Central memory CD4-positive, alpha-beta T cell (primary cell): ENCODE measurements at places on chromosomes 2 and 18.

- DNase-seq: no peak
Observed at GRCh38 chr18:8962855-8963635, 139.5 kb upstream of the NDUFV2 start.

DNA sequence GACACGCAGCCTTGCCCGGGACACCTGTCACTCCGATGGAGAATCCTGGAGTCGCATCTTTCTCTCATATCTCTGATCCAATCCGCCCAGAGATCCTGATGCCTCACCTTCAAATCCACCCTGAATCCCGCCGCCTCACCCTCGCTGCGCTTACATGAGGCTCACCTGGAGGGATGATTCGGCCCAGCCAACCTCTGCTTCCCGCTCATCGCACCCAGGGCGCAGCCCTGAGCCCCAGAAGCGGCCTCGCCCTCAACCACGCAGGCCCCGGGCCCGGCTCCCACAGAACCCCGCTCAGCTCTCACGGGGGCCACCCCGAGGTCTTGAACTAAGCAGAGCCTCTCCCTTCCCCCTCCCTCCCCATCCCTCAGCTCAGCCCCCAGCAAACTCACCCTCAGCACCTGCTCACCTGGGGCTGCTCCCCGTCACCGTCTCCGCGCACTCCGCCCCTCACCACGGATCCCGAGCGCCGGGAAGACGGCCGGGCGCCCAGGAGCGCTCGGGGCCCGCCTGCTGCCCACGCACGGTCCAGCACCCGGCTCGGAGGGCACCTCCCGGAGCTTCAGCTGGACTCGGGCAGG, 160.0 kb downstream of the NDUFA10 start:
- DNase-seq: no peak

GRCh38 chr2:5119046-5119445, 573.1 kb upstream of the SOX11 start:
- no peak for DNase-seq

DNA sequence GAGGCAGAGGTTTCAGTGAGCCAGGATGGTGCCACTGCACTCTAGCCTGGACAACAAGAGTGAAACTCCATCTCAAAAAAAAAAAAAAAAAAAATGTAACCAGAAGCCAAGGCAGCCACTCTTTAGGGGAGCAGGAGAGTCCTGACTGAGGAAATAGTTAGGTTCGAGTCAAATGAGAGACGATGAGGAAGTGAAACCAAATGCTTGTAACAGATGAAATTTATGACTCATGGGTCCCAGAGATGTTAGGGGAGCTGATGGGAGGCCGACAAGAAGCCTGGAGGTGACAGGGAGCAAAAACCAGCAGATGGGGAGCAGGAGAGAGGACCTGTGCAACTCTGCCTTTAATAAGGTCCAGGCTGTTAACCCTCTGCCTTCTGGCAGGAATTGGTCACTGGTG, 756.1 kb upstream of the DDX18 start:
- no peak for DNase-seq

DNA sequence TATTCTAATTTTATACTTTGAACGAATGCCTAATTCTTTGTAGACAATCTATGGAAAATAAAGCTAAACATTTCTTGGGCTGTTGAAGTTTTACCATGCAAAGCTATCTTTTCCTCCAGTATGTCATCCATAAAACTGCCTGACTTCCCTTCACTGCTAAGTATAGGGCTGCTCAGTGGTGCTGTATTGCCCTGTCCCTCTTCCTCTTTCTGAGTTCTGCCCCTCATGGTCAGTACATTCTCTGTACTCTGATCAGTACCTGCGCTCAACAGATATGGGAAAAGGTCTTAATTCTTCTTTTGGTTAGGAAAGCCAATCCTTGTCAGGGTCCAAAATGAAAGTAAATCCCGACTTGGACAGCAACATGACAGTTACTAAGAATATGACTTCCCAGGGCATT, 321.9 kb downstream of the RAD51AP2 start:
- DNase-seq: no peak

DNA sequence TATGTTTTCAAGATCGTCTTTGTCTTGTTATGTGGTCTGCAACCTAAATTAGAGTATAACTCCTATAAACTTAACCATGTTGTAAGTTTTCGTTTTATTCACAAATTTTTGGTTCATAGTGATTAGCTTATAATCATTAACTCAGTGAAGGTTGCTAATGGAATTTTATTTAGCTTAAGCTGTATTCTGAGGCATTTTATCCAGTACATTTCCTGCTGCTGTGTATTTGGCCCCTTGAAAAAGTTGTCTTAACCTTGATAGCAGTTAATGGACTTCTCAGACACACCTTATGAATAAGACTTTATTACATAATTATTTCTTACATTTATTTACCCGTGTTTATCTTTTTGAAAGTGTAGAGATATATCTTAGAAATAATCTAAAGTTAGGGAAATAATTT, 20.5 kb downstream of the VAPA start:
- no peak for DNase-seq

- DNase-seq: no peak
Observed at GRCh38 chr2:206971805-206972204, 32.5 kb downstream of the CPO start.

GRCh38 chr2:168935810-168936581, 34.9 kb downstream of the G6PC2 start:
- DNase-seq: no peak

- DNase-seq: no peak
Observed at GRCh38 chr18:59540346-59540745, 156.9 kb downstream of the CCBE1 start.
